ENCODE measurements at places on chromosomes 4 and X. TPM values are rescaled to one million over a fixed set of nuclear protein-coding genes. Genes with fewer than 3 reads are reported as not detected.
A peak's percentile ranks its signal among the peaks of the same experiment; 100 is the strongest.

GRCh38 chrX:93422693-93423092 is 250.7 kb downstream of the NAP1L3 start:
- peak; percentile 2 for DNase-seq

GAGE1 gene
- total RNA-seq: not detected

PDZD4 gene
- 0.33 TPM for total RNA-seq

GRIA3 gene
- total RNA-seq: not detected

GRCh38 chr4:85895755-85896154 is 420.8 kb downstream of the ARHGAP24 start:
- DNase-seq: no peak

DNA sequence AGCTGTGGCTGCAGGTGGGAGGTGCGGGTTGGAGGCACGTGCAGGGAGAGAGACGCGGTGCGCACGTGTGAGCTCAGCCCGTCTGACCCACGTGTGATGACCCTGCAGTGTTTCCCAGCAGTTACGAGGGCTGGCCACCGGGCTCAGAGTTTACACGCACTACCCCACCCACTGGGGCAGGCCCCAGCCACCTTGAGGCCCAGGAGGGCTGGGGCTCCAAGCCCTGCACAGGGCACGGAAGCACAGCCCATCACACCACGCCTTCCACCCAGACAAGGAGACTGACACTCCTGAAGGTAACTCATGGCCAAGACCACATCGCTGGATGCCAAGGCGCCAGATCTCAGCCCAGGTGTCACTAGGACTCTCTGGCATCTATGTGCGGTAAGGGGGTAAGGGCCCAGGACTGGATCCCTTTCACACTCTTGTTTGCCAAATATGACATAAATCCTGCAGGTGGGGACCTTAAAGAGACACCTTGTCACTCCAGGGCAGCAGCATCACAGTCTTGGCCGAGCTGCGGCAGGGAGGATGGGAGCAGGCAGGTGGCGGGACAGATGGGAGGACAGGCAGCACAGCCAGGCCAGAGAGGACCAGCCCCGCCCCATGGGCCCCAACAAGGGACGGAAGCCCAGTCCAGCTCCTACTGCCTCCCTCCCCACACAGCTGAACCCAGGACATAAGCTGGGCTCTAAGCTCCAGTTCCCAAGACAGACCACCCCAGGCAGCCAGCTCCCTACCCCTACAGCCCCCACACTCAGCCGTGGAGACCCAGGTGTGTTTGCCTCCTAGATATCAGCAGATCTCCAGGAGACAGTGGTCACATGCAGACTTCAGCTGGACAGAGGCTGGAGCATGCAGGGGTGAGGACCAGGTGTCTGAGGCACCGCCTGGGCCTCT is 56.8 kb downstream of the ZFYVE28 start:
- no peak for DNase-seq

TMEM271 gene
- not detected for total RNA-seq

UGT2B11 gene
- not detected for total RNA-seq

- no peak for DNase-seq
These were observed 49.9 kb upstream of the ADAD1 start for GRCh38 chr4:122328893-122329292.

CWH43 gene
- total RNA-seq: 0.50 TPM

NXF2 gene
- not detected for total RNA-seq

NEIL3 gene
- 7.5 TPM for total RNA-seq

DNA sequence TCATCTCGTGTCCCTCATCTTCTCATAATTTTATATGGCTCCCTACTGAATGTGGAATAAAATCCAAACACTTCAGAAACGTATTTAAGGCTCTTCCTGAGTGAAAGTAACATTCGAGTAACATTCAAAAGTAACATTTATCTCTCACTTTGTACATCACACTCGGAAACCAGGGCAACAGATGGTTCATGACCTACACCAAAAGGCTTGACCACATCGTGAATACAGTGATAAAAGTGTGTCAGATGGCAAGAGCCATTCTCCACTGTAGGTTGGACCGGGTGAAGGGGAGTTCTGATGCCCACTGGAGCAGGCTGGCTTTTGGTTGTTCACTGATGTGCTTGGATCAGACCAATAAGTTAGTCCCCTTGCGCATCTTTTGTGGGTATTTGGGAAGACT is 5.6 kb upstream of the LIMCH1 start:
- DNase-seq: no peak

MAOA gene
- 38.6 TPM for total RNA-seq

DNA sequence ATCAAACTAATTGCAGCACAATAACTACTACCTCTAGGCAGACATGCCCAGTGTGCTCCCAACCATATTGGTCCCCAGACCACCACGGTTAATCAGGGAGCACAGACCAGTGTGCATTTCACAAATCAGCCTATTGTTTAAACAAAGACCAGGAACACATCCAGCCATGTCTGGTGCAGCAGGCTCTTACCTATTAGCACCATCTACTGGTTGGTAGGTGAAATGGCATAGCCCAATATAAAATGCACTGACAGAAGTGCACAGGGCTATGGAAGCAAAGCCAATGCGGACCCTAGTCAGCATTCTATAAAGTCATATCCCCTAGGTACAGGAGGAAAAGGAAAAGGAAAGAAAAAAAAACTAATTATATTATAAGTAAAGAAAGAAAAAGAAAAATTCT is 15.5 kb upstream of the CYLC1 start:
- peak; percentile 11 for DNase-seq

DNA sequence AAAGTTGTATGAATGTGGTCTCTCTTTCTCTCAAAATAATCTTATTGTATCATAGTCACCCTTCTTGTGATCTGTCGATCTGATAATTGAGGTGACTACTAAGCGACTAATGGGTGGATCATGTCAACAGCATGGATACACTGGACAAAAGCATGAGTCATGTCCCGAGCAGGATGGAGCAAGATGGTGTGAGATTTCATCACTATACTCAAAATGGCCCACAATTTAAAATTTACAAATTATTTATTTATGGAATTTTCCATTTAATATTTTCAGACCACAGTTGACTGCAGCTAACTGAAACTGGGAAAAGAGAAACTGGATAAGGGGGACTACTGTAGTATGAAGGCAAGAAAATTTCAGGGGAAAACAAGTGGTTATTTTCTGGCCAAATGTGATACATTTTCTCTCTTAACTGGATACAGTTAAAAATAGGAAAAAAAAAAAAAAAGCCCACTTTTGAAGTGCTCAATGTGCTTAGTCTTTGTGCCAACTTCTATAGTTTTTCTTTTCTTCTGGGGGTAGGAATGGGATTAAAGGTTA is 25.3 kb downstream of the FAM241A start:
- peak; percentile 87 for DNase-seq

GRCh38 chr4:10080589-10081217 is 35.9 kb downstream of the WDR1 start:
- DNase-seq: no peak

GRCh38 chr4:7324651-7325121 is 110.0 kb downstream of the PSAPL1 start:
- DNase-seq: no peak

- DNase-seq: no peak
These were observed 125.8 kb downstream of the HMX1 start for GRCh38 chr4:8745826-8746225.

UGT2B10 gene
- not detected for total RNA-seq

DNA sequence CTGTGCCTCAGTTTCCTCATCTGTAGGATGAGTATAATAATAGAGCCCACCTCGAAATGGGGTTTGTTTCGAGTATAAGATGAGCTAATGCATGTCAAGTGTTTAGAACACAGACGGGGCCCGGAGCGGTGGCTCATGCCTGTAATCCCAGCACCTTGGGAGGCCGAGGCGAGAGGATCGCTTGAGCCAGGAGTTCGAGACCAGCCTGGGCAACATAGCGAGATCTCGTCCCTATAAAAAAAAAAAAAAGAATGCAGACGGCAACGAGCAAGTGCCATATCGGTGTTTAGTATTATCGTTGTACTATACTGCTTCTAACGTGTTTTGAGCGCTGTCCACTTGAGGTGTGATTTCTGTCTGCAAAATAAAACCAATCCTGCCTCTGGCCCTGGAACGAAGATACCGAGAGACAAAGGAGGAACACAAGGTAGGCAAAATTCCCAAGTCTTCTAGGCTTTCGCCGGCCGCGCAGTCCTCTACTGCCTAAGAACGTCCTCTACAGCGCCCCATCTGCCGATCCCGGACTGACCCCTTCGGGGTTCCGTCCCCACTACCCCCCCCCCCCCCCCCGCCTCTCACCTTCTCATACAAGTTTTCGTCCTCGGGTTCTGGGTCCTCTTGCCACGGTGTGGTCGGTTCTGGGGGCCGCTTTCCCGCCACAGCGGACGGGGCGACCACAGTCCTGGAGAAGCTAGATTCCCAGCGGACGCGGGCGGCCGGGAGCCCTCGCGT is 442 bp downstream of the NDUFB11 start:
- no peak for DNase-seq

SLIT2 gene
- total RNA-seq: 2.2 TPM

GRCh38 chr4:177064729-177065394 is 244.8 kb upstream of the NEIL3 start:
- no peak for DNase-seq

- no peak for DNase-seq
These were observed 23.7 kb downstream of the MAGEB1 start for GRCh38 chrX:30270639-30271038.

DNA sequence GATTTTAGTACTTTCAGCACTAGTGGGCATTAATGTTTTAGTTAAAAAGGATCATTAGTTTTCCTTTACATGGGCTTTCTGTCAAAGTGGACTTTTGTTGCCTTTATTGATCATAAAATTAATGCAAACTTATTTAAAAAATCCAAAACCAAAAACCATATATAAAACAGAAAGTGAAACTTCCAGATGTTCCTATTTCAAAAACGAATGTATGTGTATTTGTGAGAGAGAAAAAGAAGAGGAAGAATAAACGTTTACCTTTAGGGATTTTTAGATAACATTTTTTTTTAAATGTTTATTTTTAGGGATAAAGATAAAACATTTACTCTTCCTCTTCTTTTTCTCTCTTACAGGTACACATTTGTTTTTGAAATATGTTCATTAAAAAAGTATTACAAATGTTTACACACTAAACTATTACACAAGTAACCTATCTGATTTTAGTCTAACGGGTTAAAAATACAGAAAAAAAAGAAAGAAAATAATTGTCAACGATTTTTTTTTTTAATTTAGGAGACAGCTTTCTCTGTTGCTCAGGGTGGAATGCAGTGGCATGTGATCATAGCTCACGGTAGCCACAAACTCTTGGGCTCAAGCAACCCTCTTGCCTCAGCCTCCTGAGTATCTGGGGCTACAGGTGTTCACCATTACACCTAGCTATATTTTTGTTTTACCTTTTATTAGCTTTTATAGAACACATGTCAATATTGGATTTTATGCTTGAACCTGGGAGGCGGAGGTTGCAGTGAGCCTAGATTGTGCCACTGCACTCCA is 16.8 kb upstream of the COX18 start:
- no peak for DNase-seq

ANXA10 gene
- total RNA-seq: not detected

DRP2 gene
- not detected for total RNA-seq

- DNase-seq: peak; percentile 88
These were observed 8.6 kb downstream of the FAM200B start for GRCh38 chr4:15690020-15690809.

GRCh38 chr4:143531788-143532491 is 18.4 kb downstream of the SMARCA5 start:
- DNase-seq: no peak

- DNase-seq: peak; percentile 18
These were observed 15.1 kb upstream of the INTS6L start for GRCh38 chrX:135505351-135505750.

GRCh38 chrX:71545364-71545763 is 12.5 kb downstream of the OGT start:
- DNase-seq: no peak

PROM1 gene
- total RNA-seq: not detected

MAGEA6 gene
- not detected for total RNA-seq

- no peak for DNase-seq
These were observed 255.1 kb upstream of the KCNIP4 start for GRCh38 chr4:22203711-22204011.

- peak; percentile 81 for DNase-seq
These were observed 153.5 kb upstream of the FAM241A start for GRCh38 chr4:111991797-111992196.

DNA sequence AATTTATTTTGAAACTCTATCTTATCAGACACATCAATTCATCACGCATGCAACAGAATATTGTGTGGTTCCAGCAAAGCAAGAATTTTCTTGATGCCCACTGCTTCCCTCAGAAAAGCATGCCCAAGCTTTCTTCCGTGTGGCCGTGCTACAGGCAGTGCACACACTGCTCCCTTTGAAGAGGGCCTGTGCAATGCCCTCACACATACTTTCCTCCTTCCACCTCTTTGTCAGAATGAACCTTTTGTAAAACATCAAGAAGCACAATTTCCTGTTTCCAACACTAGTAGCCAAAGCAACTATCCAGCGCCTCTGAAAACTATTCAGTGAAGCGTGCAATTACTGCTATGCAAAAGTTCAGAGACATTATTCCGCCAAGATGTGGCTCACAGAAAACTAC is 201.7 kb downstream of the NLGN4X start:
- DNase-seq: no peak

USP38 gene
- total RNA-seq: 18.3 TPM

DNA sequence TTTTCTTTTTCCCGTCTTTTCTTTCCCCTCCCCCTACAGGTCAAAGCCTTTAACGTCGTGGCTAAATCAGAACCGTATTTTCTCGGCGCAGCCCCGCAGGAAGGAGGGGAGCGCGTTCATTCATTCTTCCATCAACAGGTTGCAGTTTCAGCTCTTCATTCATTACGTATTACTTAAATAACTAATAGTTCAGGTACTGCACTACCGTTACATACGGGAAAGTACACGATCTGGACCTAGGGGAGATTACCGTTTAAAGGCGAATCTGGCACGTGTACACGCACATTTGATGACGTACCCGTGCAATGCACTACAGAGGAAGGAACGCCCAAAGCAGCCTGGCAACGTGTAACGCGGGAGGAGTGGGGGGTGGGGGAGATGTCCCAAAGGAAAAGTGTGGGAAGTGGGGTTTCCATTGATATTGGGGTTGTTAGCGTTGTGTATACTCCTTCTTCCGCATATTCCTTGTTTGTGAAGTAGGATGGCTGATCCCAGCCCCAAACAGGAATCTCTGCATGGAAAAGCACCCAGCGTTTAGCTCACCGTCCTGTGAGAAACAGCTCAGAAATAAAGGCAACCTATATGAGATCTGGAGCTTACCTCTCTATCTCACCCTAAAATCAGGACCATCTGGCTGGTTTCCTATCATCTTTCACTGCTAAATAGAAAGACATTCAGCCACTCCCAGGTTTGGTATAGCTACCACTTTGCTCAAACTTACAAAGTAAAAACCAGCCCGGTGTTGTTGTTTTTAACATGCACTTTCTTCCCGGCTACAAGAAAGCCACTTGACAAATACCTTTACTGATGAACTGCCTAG is 585 bp upstream of the SEC24D start:
- peak; percentile 58 for DNase-seq

- DNase-seq: peak; percentile 53
These were observed at the start of gene NAAA for GRCh38 chr4:75940692-75941253. NAAA (minus strand) TSS chr4:75941013; CDS start chr4:75940949, 64 bp downstream.
